Activated CD8-positive, alpha-beta memory T cell treated with anti-CD3 and anti-CD28 coated beads, Interleukin-2, amount 10 ng/mL, durations not matched to agents 7 days and 5 days (primary cell): ENCODE measurements at places on chromosomes 7 and 10. TPM values are rescaled to one million over a fixed set of nuclear protein-coding genes. Genes with fewer than 3 reads are reported as not detected.

NAT16 gene
- not detected for total RNA-seq

CYP3A7 gene
- total RNA-seq: not detected

CASTOR2 gene
- 5.7 TPM for total RNA-seq

SUN3 gene
- not detected for total RNA-seq

CDHR3 gene
- total RNA-seq: 0.30 TPM

ACTR3C gene
- total RNA-seq: 4.0 TPM

CHAT gene
- total RNA-seq: not detected

NANOS1 gene
- 0.23 TPM for total RNA-seq

PRKRIP1 gene
- total RNA-seq: 34.5 TPM

EMX2 gene
- total RNA-seq: not detected

CCL26 gene
- not detected for total RNA-seq

ITPRID1 gene
- not detected for total RNA-seq

NCF1 gene
- 0.35 TPM for total RNA-seq

ZNF783 gene
- 15.5 TPM for total RNA-seq

PIP4K2A gene
- total RNA-seq: 136 TPM

USP6NL gene
- total RNA-seq: 1.1 TPM

VSTM4 gene
- total RNA-seq: not detected

SYT15 gene
- 0.33 TPM for total RNA-seq

BLOC1S2 gene
- total RNA-seq: 58.6 TPM

TRIM56 gene
- total RNA-seq: 110 TPM

NPC1L1 gene
- not detected for total RNA-seq

SPDYE2B gene
- total RNA-seq: not detected

PLAU gene
- total RNA-seq: 2.2 TPM

BAMBI gene
- 0.41 TPM for total RNA-seq

TACR2 gene
- not detected for total RNA-seq

ARHGAP19 gene
- total RNA-seq: 50.4 TPM

TMEM130 gene
- not detected for total RNA-seq

INSIG1 gene
- 164 TPM for total RNA-seq

GCC1 gene
- 22.3 TPM for total RNA-seq

TYW1B gene
- total RNA-seq: 4.2 TPM

SLC13A1 gene
- total RNA-seq: not detected
